ENCODE measurements at places on chromosomes 3 and 15.
A peak's percentile ranks its signal among the peaks of the same experiment; 100 is the strongest.

- H3K4me3 ChIP-seq = no peak overlapping the region
- peaks cover 34% of the 10 kb centered on the region for H3K4me1 ChIP-seq
- H3K27ac ChIP-seq = peak overlapping the region; percentile 94
- DNase-seq = no peak
- H3K27me3 ChIP-seq = peaks cover 3% of the 10 kb centered on the region
- H3K36me3 ChIP-seq = no peaks in the 10 kb centered on the region
Measured at GRCh38 chr15:73050561-73051295, 1.5 kb upstream of the NEO1 start.

GRCh38 chr15:40739047-40739446 lies 16.0 kb downstream of the RMDN3 start:
- H3K27me3 ChIP-seq = no peaks in the 10 kb centered on the region
- no peak overlapping the region for H3K27ac ChIP-seq
- no peak overlapping the region for H3K4me3 ChIP-seq
- DNase-seq = no peak

GRCh38 chr3:156236556-156237260 lies 116.3 kb downstream of the KCNAB1 start:
- no peak for DNase-seq
- H3K36me3 ChIP-seq = no peaks in the 10 kb centered on the region
- no peaks in the 10 kb centered on the region for H3K4me1 ChIP-seq
- no peaks in the 10 kb centered on the region for H3K27me3 ChIP-seq
- H3K27ac ChIP-seq = no peak overlapping the region
- no peak overlapping the region for H3K4me3 ChIP-seq

GRCh38 chr3:49998326-49998725 lies 58.4 kb downstream of the RBM6 start:
- H3K36me3 ChIP-seq = peaks cover 11% of the 10 kb centered on the region
- H3K27me3 ChIP-seq = no peaks in the 10 kb centered on the region
- no peak overlapping the region for H3K27ac ChIP-seq
- DNase-seq = no peak
- no peaks in the 10 kb centered on the region for H3K4me1 ChIP-seq
- H3K4me3 ChIP-seq = no peak overlapping the region

- no peaks in the 10 kb centered on the region for H3K4me1 ChIP-seq
- DNase-seq = no peak
- no peak overlapping the region for H3K4me3 ChIP-seq
- H3K27ac ChIP-seq = no peak overlapping the region
- no peaks in the 10 kb centered on the region for H3K36me3 ChIP-seq
- no peaks in the 10 kb centered on the region for H3K27me3 ChIP-seq
Measured at GRCh38 chr15:95836536-95836935, 494.0 kb upstream of the NR2F2 start.

GRCh38 chr15:99645543-99645935 lies 79.8 kb downstream of the MEF2A start:
- H3K36me3 ChIP-seq = no peaks in the 10 kb centered on the region
- peak overlapping the region; percentile 27 for H3K27ac ChIP-seq

DNA sequence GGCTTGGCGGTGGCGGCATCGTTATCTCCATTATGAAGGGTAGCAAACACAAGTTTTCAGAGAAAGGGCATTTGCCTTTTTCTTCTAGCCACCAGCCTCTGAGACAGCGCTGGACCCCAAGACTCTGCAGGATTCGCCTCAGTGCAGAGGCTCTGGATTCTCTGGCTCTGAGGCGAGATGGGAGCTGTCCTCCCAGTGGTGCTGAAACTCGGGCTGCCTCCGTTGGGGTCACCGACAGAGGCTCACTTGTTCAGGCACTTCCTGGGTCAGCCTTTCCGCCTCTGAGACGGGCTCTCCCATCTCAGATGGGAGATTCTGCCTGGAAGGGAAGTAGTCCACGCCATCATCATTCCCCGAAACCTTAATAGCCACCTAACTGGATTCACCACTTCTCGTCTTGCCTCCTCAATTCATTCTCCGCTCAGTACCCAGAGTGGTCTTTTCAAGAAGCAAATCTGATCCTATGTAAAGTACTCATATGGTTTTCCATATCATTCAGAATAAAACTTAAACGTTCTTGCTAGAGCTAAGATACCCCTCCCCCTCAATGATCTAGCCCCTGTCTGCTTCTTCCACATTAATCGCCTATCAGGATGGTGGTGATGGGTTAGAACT lies 76.9 kb downstream of the RHCG start:
- H3K4me1 ChIP-seq = peaks cover 7% of the 10 kb centered on the region
- no peak overlapping the region for H3K27ac ChIP-seq
- H3K4me3 ChIP-seq = no peak overlapping the region
- DNase-seq = no peak
- no peaks in the 10 kb centered on the region for H3K27me3 ChIP-seq

GRCh38 chr3:43753741-43754715 lies 63.3 kb downstream of the ABHD5 start:
- H3K36me3 ChIP-seq = no peaks in the 10 kb centered on the region
- H3K27me3 ChIP-seq = no peaks in the 10 kb centered on the region
- H3K4me1 ChIP-seq = peaks cover 5% of the 10 kb centered on the region
- no peak overlapping the region for H3K4me3 ChIP-seq
- DNase-seq = no peak

DNA sequence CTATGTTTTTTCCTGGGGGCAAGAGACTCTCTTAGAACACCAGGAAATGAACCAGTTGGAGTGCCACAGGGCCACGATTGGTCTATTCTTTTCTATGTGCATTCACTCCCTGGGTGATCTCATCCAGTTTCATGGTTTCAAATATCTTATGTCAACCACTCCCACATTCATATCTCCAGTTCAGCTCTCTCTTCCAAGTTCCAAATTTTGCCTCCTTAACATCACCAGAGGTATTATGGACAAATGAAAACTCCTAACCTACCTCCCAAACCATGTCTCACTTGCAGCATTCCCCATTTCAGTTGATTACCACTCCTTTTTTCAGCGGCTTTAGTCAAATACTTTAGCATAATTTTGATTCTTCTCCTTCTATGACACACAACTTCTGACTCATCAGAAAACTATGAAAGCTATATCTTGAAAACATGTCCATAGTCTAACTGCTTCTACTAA lies 203.1 kb upstream of the SEMA6D start:
- no peak for DNase-seq
- H3K27me3 ChIP-seq = no peaks in the 10 kb centered on the region
- no peaks in the 10 kb centered on the region for H3K4me1 ChIP-seq

GRCh38 chr3:35784169-35784568 lies 144.8 kb downstream of the ARPP21 start:
- no peak for DNase-seq
- H3K27ac ChIP-seq = no peak overlapping the region
- no peak overlapping the region for H3K4me3 ChIP-seq
- H3K4me1 ChIP-seq = no peaks in the 10 kb centered on the region
- no peaks in the 10 kb centered on the region for H3K36me3 ChIP-seq

DNA sequence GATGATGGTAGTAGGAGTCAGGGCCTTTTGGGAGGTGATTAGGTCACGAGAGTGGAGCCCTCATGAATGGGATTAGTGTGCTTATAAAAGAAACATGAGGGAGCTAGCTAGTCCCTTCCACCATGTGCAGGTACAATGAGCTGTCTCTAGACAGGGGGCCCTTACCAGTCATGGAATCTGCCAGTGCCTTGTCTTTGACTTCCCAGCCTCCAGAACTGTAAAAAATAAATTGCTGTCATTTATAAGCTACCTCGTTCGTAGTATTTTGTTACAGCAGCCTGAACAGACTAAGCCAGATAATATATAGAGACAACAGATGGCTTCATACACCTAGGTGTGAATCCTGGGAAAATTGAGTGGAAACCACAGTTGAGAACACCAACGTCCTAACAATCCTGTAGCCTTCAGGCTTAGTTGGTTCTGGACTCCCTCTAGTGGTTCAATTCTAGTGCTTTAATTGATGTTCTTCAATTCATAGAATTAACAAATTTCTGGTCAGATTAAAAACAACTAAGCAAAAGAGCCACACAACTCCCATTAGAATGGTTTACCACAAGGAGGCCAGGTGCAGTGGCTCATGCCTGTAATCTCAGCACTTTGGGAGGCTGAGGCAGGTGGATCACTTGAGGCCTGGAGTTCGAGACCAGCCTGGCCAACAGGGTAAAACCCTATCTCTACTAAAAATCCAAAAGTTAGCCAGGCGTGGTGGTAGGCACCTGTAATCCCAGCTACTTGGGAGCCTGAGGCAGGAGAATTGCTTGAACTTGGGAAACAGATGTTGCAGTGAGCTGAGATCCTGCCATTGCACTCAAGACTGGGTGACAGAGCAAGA lies 21.3 kb upstream of the GATM start:
- H3K4me1 ChIP-seq = peaks cover 16% of the 10 kb centered on the region
- no peak overlapping the region for H3K27ac ChIP-seq
- no peak for DNase-seq
- H3K27me3 ChIP-seq = no peaks in the 10 kb centered on the region

- DNase-seq = peak; percentile 30
- no peaks in the 10 kb centered on the region for H3K27me3 ChIP-seq
- no peaks in the 10 kb centered on the region for H3K36me3 ChIP-seq
- peaks cover 8% of the 10 kb centered on the region for H3K4me1 ChIP-seq
Measured at GRCh38 chr3:186124592-186124991, 15.7 kb upstream of the ETV5 start.

GRCh38 chr3:108818404-108818803 lies 4.2 kb upstream of the TRAT1 start:
- H3K4me3 ChIP-seq = no peak overlapping the region
- H3K27me3 ChIP-seq = no peaks in the 10 kb centered on the region
- DNase-seq = no peak
- H3K27ac ChIP-seq = no peak overlapping the region
- no peaks in the 10 kb centered on the region for H3K36me3 ChIP-seq

GRCh38 chr15:42508263-42508690 lies 12.8 kb downstream of the SNAP23 start:
- H3K4me1 ChIP-seq = peaks cover 60% of the 10 kb centered on the region
- no peak overlapping the region for H3K27ac ChIP-seq
- no peaks in the 10 kb centered on the region for H3K36me3 ChIP-seq

- H3K4me1 ChIP-seq = peaks cover 10% of the 10 kb centered on the region
- peak; percentile 83 for DNase-seq
- no peaks in the 10 kb centered on the region for H3K27me3 ChIP-seq
- peak overlapping the region; percentile 52 for H3K4me3 ChIP-seq
- H3K27ac ChIP-seq = no peak overlapping the region
Measured at GRCh38 chr3:54120657-54121413, 1.5 kb upstream of the CACNA2D3 start.

DNA sequence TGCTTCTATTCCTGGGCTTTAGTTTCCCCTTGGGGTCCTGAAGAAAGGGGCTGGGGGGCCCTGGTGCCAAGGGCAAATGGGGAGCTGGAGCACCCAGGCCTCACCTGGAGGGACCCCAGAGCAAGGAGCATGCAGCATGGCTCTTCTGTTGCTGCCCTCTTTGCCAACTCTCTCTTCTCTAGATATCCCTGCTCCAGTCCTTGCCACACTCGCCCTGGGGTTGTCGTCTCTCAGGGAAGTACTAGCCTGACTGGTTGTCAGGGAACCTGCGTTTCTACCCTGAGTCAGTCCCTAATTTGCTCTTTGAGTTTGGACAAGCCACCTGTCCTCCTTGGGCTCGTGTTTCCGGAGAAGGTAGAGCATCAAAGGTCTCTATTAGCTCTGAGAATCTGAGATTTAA lies 63.7 kb upstream of the UBE2Q2 start:
- peaks cover 5% of the 10 kb centered on the region for H3K4me1 ChIP-seq
- H3K4me3 ChIP-seq = no peak overlapping the region
- H3K27me3 ChIP-seq = no peaks in the 10 kb centered on the region
- H3K36me3 ChIP-seq = no peaks in the 10 kb centered on the region

DNA sequence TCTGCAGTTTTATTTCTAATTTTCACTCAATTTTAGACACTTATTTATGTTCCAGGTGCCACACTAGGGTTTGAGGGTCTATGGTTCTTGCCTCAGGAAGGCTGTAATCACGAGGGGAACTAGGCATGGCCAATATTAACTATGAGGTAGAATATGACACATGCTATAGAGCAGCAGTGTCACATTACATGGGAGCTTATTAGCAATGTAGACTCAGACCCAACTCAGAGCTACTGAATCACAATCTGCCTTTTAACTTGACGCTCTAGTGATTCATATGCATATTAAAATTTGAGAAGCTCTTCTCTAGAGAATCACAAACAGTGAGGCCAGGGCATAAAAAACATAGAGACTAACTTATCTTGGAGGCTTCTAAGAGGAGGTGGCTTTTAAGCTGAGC lies 32.8 kb upstream of the MRPL3 start:
- H3K27me3 ChIP-seq = no peaks in the 10 kb centered on the region
- no peaks in the 10 kb centered on the region for H3K36me3 ChIP-seq
- no peak overlapping the region for H3K27ac ChIP-seq
- DNase-seq = no peak
- no peaks in the 10 kb centered on the region for H3K4me1 ChIP-seq

DNA sequence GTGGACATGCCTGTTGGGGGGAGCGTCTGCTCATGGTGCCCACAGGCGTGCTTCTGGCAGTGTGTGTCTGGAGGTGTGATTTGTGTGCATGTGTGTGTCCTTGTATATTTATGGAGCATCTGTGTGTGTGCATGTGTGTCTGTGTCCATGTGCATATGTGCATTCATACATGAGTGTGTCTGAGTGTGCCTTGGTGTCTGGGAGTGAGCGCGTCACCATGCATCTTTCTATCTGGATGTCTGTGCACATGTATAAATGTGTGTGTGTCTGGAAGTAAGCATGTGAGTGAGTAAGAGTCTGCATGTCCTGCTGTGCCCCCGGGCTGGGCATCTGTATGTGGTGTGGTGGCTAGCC lies 58.1 kb upstream of the PRR23E start:
- H3K4me1 ChIP-seq = peaks cover 9% of the 10 kb centered on the region
- peak overlapping the region; percentile 9 for H3K4me3 ChIP-seq
- DNase-seq = no peak
- H3K27me3 ChIP-seq = peaks cover 13% of the 10 kb centered on the region
- H3K27ac ChIP-seq = no peak overlapping the region

GRCh38 chr3:24270744-24271143 lies 223.9 kb downstream of the THRB start:
- no peak overlapping the region for H3K4me3 ChIP-seq
- H3K27me3 ChIP-seq = no peaks in the 10 kb centered on the region
- no peaks in the 10 kb centered on the region for H3K36me3 ChIP-seq
- DNase-seq = no peak
- no peak overlapping the region for H3K27ac ChIP-seq

DNA sequence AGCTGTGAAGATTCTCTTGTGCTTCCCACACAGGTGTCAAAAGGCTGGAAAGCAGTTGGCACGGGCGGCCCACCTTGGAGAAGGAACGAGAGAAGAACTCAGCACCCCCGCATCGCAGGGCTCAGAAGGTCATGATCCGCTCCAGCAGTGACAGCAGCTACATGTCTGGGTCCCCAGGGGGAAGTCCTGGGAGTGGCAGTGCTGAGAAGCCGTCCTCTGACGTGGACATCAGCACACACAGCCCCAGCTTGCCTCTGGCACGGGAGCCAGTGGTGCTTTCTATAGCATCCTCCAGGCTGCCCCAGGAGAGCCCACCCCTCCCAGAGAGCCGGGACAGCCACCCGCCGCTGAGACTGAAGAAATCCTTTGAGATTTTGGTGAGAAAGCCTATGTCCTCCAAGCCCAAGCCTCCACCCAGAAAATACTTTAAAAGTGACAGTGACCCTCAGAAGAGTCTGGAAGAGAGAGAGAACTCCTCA lies 31.4 kb downstream of the STARD5 start:
- H3K36me3 ChIP-seq = peaks cover 4% of the 10 kb centered on the region
- peaks cover 24% of the 10 kb centered on the region for H3K4me1 ChIP-seq
- no peak for DNase-seq
- H3K27me3 ChIP-seq = no peaks in the 10 kb centered on the region
- H3K4me3 ChIP-seq = no peak overlapping the region

All from upper lobe of left lung (tissue), 6 donors.